Mucosa of gallbladder (tissue), 1 donor: ENCODE measurements at places on chromosomes 11 and 22.

DNA sequence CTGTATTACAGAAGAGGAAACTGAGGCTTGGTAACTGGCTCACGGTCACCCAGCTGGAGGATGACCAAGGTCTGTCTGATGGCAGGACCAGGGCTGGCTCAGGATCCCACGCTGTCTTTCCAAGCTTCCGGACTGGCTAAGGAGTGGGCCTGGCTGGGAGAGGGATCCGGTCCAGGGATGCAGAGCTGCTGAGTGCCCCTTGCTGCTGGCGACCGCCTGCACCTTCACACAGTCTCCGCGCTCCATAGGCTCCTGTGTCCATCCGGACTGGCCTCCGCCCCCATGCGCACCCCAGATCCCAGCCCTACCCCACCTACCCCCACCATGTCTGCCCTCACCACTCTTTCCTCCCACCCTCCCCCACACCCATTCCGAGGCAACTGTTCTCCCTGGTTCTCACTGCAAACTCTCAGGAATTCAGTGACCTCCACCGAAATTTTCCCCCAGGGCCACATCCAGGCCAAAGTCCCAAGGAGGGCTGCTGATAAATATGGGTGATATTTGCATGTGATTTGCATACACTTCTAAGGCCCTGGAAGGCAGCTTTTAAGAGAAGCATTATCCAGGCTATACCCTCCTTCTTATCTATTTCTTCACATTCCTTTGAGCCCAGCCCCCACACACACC lies 48.5 kb upstream of the SLC35C1 start:
- no peak for DNase-seq

- DNase-seq, result no peak
These were observed 11.7 kb downstream of the FJX1 start for GRCh38 chr11:35629914-35630313.

GRCh38 chr11:10390375-10390774 lies 64.7 kb upstream of the AMPD3 start:
- DNase-seq, result no peak

DNA sequence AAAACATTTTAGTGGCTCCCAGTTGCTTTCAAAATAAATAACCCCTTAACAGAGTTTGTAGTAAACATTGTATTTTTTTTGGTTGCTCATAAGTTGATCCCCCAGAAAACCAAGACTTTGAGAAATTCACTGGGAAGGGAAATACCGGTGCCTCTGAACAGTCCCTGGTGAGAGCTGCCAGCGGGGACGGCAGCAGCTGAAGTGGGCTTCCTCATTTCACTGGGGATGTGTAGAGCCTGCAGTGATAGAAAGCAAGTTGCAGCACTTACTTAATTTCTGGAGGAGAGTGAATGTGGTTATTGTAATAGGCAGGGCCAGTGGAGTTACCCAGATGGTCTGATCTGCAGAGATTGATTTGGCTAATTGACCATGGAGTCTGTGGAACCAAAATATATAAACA lies 18.6 kb upstream of the MCHR1 start:
- no peak for DNase-seq

GRCh38 chr22:39493759-39494158 lies 8.3 kb upstream of the MIEF1 start:
- no peak for DNase-seq

DNA sequence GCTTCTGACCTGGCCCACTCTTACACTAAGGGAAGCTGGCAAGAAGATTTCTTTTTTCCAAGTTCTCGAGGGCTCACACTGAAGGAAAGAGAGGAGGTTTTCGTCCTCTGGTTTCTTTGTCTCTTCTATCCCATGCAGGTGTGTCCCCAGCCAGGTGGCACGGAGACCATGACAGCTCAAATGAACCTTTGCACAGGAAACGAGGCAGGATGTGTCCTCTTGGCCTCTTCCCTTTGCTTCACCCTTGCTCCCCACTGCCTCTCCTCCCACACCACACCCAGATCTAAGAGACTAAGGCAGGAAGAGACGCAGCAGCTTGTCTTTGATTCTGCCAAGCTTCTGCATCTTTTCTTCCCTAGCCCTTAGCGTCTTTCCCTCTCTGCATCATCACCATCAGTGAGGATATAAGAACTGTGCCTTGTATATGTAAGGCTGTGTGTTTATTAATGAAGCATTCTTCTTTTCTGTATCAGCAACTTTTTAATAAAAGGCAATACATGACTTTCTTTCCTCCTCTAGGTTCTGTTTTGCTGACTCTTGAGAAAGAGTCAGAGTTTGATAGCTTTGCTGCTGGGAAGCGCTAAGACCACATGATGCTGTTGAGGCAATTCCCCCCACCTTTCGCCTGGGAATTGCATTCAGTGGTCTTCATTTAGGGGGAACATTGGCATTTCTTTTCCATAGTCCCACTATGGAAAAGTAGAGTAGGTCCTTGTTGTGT lies 56.0 kb upstream of the PARVA start:
- DNase-seq, result no peak

GRCh38 chr11:72643547-72643946 lies 30.7 kb downstream of the PDE2A start:
- DNase-seq, result no peak

- DNase-seq, result no peak
These were observed 82.2 kb upstream of the AKIP1 start for GRCh38 chr11:8828580-8829361.

DNA sequence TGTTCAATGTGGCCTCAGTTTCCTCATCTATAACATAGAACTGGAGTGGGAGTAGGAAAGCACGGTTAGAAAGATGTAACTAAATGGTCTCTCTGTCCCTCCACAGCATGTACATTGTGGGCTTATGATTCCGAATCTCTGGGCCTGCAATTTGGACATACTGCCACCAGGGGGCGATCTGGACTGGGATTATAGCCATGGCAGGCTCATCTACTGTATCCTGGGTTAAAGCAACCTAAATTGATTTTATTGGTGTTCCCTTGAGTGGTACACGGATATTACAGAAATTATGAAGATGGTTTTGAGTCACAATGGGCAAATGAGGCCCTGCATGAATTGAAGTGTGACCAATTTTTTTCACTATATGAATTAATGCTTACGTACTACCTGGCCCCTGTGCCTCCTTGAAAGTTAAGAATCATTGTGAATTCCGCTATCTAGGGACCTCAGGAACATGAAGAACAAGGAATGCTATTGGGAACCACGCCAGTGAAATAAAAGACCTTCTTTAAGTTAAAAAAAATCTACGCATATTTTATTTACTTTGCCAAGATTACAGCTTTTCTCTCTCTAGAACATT lies 32.9 kb downstream of the TST start:
- DNase-seq, result no peak

GRCh38 chr22:29342177-29342576 lies 26.7 kb upstream of the RASL10A start:
- DNase-seq, result no peak

- no peak for DNase-seq
These were observed 40.7 kb downstream of the LMO1 start for GRCh38 chr11:8222820-8223512.

GRCh38 chr11:35856756-35857155 lies 87.1 kb upstream of the LDLRAD3 start:
- no peak for DNase-seq

DNA sequence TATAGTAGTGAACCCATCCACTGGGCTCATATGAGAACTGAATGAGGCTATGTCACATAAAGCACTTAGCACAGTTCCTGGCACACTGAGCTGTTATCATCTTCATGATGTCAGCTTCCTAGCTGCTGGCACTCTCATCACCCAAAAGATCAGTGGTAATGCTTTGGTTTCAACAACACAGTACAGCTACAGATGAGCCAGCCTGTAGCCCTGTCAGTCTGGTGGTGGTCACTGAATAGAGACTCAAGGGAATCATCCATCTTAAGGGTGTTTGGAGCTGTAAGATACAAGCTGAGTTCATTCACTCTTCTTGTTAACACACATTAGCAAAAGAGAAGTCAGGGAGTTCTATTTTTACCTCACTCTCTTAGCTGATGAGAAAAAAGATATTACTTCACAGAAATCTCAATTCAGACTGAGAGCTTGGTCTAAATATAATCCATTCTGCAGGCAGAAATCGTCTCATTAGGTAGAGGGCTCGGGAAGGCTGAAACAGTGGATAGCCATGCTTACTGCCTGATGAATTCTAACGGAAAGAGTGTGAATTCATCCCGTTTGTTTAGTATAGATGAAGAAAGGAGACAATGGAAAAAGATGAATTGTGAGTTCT lies 6.3 kb upstream of the SLC1A2 start:
- DNase-seq, result no peak

- DNase-seq, result no peak
These were observed 78.7 kb downstream of the ENTHD1 start for GRCh38 chr22:39814899-39815298.

DNA sequence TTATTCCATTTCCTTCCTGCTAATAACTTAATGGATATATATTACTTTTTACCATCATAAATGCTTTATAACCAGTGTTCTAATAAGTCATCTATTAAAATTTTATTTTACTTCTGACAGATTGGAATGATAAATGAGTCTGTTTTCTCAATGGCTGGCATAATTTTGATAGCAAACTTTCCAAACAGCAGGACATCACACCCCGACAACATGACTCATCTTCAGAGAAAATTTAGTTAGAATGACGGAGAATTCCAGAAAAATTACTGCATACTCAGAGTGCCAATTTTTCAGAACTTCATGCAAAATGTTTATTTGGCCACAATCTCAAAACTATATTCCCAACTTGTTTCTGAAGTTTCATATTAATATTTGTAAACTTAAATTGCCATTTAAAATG lies 174.4 kb downstream of the SWAP70 start:
- no peak for DNase-seq

- no peak for DNase-seq
These were observed 5.1 kb downstream of the SAA1 start for GRCh38 chr11:18271206-18271605.

- DNase-seq, result no peak
These were observed 4.0 kb downstream of the THRSP start for GRCh38 chr11:78067704-78068103.

DNA sequence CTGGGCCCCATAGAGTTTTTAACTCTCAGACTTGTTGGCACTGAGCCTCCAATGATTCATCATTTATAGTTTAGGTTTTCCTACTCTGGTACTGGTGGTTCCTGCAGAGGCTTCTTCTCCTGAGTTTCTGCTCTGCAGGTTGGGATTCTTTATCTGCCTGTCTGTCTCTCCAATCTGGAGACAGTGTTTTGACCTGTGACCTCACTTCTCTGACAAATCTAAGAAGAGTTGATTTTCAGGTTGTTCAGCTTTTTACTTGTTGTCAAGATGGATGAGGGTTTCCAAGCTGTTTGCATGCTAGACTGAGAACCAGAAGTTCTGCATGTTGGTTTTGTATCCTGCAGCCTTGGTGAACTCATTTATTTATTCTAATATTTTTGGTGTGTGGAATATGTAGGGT lies 63.9 kb downstream of the JAM3 start:
- no peak for DNase-seq

DNA sequence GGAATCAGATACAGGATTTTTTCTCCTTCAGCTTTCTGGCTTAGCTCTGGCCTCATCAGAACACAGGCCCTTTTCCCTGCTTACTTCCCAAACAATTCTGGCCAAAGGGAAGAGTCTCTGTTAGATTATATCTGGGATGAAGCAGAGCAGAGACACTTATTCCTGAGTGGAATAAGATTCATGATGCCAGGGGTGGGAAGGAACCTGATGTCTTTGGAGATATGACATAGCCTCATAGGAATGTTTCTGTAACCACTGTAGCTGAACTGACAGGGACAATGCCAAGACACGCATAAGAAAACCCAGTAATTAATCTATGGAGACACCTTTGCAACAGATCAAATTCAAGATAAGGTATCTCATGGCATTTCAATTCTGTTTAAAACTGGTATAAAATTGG lies 177.1 kb upstream of the RAG2 start:
- DNase-seq, result no peak

GRCh38 chr22:38292694-38293093 lies 19.9 kb upstream of the TMEM184B start:
- DNase-seq, result no peak

GRCh38 chr11:18739685-18740084 lies 13.7 kb upstream of the IGSF22 start:
- DNase-seq, result no peak

DNA sequence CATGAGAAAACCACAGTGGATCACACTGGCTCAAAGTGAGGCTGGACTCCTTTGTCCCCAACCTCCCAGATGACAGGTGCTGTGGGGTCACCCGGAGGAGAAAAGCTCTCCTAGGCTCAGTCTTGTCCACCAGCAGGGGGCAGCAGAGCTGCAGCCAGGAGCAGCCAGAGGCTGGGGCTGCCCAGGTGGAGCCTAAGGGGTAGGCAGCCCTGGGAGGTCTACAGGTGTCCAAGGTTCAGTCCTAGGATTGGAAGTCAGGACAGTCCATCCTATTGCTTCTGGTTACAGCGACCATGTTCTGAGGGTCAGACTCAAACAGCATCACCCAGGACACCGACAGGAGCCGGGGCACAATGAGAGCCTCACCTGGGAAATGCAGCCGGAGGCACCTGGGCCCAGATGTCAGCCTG lies 77.6 kb upstream of the IGLL5 start:
- DNase-seq, result no peak

GRCh38 chr22:19180234-19180633 lies 1.7 kb upstream of the SLC25A1 start:
- no peak for DNase-seq

DNA sequence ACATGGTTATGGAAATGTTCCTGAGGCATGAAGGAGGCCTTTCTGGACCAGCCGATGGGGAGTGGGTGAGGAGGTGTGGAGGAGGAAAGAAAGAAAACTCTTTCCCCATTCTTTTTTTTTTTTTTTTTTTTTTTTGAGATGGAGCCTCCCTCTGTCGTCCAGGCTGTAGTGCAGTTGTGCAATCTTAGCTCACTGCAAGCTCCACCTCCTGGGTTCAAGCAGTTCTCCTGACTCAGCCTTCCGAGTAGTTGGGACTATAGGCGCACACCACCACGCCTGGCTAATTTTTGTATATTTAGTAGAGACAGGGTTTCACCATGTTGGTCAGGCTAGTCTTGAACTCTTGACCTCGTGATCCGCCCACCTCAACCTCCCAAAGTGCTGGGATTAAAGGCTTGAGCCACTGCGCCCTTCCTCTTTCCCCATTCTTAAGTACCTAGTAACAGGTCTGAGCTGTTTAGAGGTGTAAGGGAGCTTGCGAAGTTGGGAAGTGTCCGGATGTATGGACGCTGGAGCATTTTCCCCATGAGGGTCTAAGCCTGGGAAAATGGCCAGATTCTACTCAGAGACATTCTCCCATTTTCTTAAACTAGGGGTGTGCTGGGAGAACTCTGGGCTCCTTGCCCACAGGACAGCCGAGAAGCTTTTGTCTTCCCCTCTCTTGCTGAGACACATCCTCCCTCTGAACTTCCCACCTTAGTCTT lies 135.8 kb downstream of the TEAD1 start:
- no peak for DNase-seq

- DNase-seq, result no peak
These were observed 14.7 kb upstream of the AMPD3 start for GRCh38 chr11:10440401-10440800.

DNA sequence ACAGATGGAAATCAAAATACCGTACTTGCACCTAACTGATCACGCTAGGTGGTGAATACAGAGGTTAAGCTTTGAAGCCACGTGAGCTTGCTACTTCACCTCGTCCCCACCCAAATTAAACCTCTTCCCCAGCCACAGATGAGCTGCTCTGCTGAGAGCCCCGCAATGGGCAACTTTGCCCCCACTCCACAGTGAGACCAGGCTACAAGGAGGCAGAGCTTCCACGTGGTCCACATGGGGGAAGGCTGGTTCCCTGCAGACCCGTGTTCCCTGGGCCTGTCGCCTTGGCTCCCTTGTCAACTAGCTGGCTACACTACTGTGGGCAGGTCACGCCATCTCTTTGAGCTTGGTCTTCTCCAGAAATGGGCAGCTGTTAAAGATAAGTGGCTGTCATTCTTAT lies 10.9 kb downstream of the CD5 start:
- DNase-seq, result no peak

GRCh38 chr22:19951346-19951745 lies 9.7 kb upstream of the TXNRD2 start:
- DNase-seq, result no peak

GRCh38 chr11:114145166-114145775 lies 85.8 kb downstream of the ZBTB16 start:
- DNase-seq, result no peak
